SK-N-MC (cell line): ENCODE measurements at places on chromosomes 7 and 10.

DNA sequence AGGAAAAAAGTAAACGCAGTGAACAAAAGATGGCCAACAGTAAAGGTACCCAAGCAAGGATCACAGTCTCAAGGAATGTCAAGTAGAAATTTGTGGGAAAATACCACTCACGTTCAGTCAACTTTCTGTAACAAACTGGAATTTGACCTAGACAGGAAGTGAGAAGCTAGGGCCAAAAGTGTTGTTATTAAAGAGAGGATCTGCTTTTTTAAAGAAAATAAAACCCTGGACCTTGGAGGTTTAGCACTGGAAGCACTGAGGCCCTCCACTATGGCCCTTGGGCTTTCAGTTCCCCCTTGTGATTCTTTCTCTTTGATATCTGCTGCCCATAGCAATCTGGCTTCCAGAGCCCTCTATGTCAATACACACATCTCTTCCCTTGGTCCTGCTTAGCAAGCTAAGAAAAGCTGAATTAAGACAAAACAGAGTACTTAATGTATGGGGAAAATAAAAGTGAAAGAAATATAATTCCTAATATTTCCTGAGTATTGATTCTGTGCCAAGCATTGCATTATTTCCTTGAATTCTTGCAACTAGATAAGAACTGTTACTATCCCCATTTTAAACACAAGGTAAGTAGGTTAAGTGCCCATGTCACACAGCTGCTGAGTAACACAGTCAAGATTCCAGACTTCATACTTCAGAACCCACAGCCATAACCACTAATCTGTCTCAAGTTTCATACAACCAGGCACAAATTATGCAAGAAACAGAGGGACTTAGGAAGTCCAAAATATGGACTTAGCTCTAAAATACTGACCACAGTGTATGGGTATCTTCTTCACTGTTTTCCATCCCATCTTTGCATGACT, 2.6 kb upstream of the ZNF438 start:
- DNase-seq, result no peak

GRCh38 chr7:57225666-57226065, 93.4 kb upstream of the ZNF479 start:
- DNase-seq, result no peak

DNA sequence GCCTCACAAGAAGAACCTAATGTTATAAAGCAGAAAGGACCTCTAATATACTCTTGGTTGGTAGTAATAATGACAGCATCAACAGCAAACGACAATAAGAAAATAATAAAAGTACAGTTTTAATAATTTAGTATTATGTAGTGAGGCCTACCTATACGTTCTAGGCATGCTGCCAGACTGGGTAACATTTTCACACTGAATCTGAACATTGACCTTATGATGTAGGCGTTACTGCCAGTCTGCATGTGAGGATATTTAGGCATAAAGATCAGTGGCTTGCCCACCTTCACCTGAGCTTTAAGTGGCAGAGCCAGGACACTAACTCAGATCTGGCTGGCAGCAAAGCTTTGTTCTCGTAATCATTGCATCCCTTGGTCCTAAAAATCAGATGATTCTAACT, 2.5 kb downstream of the FGL2 start:
- no peak for DNase-seq

DNA sequence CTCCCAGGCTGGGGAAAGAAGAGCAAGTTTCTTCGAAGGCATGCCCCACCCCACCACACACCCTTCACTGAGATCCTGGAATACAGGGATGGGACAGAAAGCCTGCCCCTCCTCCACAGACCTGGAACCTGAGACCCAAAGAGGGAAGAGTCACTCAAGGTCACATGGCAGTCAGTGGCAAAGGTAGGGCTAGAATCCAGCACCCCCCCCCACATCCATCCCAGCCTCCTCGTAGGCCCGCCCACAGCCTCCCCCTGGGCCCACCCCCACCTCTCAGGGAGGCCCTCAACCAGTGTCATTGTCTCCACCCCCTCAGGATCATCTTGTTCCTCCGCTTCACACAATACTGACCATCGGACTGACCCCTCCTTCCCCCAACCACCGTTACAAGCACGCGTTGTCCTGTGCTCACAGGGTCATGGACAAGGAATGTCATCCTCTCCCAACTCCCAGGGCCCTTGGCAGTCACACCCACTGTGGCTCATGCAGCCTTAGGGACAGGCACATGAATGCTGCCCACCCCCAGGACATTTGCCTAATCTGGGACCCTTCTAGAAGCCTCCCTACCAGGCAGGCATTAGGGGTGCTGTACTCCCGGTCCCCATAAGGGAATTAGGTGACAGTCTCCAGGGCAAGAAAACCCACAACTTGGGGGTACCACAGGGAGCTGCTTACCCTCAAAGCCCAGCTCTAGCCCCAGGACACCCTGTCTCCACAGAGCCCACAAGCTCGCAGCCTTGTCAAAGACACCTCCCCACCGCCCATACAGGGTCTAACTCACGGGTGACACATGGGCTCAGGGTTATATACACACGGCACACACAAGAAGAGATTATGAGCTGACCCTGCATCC, 1.4 kb downstream of the KCNH2 start:
- DNase-seq, result no peak

DNA sequence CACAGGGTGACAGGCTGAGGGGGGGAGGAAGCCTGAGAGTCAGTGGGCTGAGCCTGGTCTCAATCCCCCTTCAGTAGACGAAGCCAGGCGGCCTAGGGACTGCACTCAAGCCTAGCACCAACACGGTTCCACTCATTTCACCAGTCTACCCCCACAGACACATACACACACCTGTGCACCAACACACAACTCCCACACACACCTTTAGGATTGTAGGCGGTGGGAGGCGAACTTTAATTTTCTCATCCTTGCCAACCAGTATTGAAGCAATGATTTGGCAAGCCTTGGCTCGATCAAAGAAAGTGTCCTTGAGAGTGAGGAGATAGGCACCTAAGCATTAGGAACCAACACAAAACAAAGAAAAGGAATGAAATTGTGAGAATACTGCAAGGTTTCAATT, 19.7 kb downstream of the POLR3A start:
- DNase-seq, result no peak

- no peak for DNase-seq
Observed at GRCh38 chr10:61612450-61612849, 50.3 kb upstream of the CABCOCO1 start.

GRCh38 chr7:44894888-44895580, 9.7 kb upstream of the PURB start:
- DNase-seq, result no peak

GRCh38 chr10:118764195-118764594, 9.4 kb upstream of the CACUL1 start:
- no peak for DNase-seq

GRCh38 chr7:2371329-2371728, 16.7 kb downstream of the EIF3B start:
- no peak for DNase-seq

- DNase-seq, result no peak
Observed at GRCh38 chr10:43196131-43196980, 58.1 kb downstream of the CSGALNACT2 start.

DNA sequence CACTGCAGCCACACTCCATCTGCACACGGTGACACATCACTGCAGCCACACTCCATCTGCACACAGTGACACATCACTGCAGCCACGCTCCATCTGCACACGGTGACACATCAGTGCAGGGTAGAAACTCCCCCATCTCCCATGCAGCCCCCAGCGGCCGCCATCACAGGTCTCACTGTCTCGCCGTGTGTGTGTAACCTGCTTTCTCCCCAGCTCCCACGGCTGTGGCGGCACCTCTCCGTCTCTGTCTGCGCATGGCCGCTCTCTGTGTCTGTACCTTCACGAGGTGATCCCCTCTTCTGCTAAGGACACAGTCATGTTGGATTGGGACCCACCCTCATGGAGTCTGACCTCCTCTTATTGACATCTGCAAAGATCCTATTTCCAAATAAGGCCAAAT, 527.4 kb downstream of the PTPRN2 start:
- DNase-seq, result no peak

DNA sequence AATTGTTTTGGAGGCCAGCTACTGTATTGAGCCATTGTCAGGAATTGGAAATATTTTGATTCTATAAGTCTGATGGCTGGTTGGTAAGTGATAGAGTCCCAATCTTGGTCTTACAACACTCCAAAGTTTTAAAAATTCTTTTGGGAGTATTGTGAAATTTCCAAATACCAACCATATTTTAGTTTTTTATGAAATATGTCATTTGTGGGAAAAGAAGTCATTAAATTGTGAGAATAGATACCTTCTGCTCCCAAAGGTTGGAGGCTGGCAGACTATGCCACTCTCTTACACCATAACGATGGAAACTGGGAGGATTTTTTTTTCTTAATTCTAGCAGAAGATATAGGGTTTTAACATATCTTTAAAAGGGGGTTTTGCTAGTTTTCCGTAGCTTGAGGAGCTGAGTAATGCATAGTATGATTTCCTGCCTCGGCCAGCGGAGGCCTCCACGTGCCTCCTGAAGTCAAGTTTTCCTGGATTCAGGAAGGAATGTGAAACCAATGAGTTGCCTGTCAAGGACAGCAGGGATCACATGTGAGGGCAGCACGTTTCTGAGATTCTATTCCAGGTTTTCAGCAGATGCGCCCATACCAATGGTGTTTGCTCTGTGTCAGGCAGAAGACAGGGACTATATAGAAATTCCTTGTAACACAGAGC, 92.2 kb upstream of the LAMB4 start:
- no peak for DNase-seq

DNA sequence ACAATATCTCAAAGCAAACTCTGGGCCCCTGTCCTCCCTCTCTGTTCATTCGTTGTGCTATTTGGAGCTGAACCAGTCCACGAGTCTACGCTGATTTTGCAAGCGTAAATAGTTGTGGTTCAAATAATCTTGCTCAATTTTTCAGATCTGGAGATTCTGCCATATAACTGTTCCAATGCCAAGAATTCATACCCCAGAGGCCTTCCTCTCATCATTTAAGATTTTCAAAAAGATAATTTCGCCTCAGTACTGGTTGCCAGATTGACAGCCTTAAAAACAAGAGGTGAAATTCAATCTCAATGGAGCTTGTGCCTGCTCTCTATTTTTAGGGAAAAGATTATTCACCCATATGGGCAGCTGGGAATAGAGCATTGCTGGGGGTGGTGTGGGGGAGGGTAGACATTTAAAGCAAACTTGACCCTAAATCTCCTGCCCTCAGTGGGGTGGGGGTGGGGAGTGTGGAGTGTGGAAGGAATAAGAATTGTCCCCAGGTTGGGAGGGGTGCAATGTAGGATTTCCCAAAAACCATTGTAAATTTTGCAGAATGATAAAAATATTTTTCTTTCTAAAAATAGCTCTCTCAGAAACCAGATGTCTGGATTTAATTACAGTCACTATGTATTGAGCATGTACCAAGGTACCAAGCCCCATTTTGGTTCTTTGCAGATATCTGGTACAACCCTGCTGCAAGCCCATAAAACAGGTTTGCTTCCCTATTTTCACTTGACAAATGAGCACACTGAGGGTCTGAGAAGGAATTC, 104.7 kb upstream of the EEPD1 start:
- peak; percentile 97 for DNase-seq

DNA sequence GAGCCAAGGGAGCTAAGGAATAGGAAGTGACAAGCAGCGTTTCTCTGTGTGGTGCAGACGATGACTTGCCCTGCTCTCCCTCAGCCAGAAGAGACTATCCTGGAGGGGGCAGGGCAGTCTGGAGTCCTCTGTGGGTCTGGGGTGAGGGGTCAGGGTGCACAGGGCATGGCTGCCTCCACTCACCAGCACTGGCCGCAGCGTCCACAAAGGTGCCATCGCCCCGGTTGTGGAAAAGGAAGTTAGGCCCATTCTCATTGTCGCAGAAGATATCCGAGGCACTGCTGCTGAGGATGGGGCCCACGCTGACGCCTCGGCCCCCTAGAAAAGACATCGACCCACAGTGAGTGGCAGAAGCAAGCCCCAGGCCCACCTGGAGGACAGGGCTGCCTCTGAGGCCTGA, 58.2 kb downstream of the GOLGA7B start:
- no peak for DNase-seq

DNA sequence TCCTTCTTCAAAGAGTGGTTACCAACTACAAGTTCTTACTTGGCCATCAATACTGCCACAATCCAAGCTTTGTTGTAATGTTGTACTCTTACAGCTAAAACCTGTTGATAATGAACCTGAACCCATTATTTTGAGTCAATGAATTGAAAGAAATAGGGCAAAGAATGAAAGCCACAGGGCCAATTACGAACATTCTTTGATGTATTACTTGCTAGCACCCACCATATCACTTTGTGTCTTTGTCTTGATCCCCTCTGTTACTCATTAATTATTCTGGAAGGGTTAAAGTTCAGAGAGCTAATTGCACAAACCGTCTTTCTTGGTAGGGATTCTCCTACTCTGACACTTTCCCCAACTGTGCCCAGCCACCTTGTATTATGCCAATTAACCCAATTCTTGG, 53.2 kb upstream of the TFEC start:
- no peak for DNase-seq

- DNase-seq, result no peak
Observed at GRCh38 chr10:3802526-3803265, 17.7 kb upstream of the KLF6 start.

- DNase-seq, result no peak
Observed at GRCh38 chr7:23889566-23889965, 179.5 kb downstream of the STK31 start.

DNA sequence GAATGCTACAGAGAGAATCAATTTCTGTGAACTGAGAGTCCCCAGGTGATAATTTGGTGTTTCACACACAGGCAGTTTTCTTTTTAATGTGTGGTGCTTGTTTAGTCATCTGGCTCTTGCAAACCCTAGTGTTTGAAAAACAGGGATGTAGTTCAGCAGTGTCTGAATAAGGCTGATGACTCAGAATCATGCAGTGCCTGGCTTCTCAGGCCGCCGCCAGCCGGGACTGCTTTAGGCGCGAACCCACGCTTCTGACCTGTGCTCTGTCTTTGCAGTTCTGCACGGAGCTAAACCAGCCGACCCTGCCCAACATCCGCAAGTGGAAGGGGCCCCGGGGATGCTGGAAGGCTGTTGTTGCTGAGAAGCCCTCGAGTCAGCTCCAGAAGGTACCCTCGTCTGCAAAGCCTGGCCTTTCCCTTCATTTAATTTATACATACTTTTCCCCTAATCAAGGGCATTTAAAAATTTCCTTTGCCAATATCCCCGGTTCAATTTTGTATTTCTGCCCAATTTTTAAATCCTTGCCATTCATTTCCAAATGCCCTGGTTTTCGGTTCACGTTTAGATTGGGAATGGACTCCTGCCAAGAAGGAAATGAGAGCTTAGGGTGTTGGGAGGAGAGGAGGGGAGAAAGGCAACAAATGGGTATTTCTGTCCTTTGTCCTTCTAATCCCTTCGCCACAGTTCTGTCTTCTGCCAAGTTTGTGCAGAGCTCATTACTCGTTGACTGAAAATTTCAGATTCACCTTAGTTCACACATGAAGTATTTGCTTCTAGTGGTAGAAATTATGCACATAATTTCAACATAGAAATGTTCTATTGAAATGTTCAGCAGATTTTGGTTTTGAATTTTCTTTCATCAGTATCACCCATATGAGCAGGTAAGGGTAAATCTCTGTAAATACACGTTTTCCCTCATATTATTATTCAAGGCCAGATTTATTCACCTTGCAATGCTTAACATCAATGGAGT, 108.5 kb upstream of the ANLN start:
- no peak for DNase-seq

GRCh38 chr7:69624435-69625230, 26.4 kb downstream of the AUTS2 start:
- no peak for DNase-seq
